ENCODE measurements at places on chromosomes 4 and X.

- DNase-seq = no peak
These were observed 2.7 kb downstream of the SLC7A11 start for GRCh38 chr4:138239491-138239890.

GRCh38 chrX:15894724-15895123 is 40.1 kb upstream of the AP1S2 start:
- DNase-seq = no peak

DNA sequence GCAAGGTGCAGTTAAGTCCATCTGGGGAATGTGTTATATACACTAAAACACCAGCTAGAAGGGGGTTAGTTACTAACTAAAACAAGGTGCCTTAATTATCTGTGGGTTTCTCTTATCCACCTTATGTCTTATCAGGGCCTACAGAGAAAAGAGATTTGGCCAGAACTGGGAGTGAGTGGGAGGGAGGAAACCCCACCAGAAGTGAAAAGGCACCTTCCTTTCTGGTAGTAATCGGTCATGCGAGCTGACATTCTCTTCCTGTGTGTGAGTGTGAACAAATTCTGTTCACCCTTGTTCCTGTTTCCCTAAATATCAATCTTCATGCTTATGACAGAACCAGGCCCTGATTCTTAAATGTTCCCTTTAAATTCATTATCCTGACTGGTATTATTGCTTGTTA is 43.5 kb downstream of the SRPX2 start:
- DNase-seq = no peak

GRCh38 chrX:74684466-74684865 is 70.0 kb upstream of the RLIM start:
- DNase-seq = no peak

GRCh38 chr4:24559032-24559821 is 25.1 kb downstream of the DHX15 start:
- DNase-seq = no peak

- no peak for DNase-seq
These were observed 214.5 kb downstream of the KIT start for GRCh38 chr4:54872261-54872660.

- DNase-seq = no peak
These were observed 78.1 kb downstream of the BMP15 start for GRCh38 chrX:50988649-50989048.

- DNase-seq = no peak
These were observed 38.8 kb downstream of the DCLK2 start for GRCh38 chr4:150117094-150117493.

GRCh38 chr4:43990551-43990950 is 458.1 kb downstream of the KCTD8 start:
- DNase-seq = no peak

DNA sequence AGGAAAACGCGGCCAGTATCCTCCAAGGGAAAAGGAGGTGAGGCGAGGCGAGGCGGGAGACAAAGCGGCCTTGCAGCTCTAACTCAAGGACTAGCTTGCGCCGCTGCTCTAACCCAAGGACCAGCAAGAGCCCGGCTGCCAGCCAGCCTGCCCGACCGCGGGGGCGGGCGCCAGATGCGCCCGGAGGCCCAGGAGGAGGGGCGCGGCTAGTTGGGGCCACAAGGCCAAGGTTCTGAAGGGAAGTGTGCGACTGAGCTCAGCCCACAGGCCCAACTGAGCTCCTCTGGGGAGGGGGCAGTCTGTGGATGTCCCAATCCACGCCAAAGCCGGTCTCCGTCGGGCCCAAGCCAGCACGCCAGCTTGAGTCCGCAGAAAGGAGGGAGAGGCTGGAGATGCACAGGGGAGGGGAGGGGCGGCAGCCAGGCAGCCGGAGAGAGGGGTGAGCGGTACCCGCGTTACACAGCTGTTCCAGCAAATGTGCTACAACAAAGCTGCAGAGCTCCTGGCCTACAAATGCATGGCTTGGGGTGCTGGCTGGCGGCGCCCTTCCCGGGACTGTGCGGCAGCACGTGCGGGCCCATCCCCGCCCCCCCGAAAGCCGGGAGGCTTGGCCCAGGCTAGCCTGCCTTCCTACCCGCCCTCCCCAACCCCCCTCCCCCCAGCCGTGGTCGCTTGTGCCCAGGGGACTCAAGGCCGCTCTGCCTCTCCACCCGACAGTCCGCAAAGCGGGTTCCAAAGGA is 637 bp downstream of the AMER1 start:
- no peak for DNase-seq

DNA sequence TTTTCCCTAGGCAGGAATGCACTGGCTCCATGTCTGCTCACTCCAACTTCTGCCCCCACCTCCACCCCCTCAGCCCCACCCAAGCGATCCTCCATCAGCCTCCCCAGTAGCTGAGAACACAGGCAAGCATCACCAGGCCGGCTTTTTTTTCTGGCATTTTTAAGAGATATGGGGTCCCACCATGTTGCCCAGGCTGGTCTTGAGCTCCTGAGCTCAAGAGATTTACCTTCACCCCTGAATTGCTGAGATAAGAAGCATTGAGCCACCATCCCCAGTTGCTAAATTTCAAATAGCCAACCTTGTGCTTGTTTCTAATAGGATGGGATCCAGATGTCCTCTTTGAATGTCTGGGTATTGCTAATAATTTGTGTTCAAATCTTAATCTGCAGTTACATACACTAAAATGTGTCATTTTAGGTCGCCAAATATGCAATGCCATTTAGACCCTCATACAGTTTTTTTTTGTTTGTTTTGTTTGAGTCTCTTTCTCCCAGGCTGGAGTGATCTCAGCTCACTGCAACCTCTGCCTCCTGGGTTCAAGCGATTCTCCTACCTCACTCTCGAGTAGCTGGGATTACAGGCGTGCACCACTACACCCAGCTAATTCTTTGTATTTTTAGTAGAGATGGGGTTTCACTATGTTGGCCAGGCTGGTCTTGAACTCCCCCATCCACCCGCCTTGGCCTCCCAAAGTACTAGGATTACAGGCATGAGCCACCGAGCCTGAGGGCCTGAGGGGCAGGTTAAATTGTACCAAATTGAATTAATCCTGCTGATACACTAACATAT is 8.8 kb downstream of the LARP7 start:
- no peak for DNase-seq

DNA sequence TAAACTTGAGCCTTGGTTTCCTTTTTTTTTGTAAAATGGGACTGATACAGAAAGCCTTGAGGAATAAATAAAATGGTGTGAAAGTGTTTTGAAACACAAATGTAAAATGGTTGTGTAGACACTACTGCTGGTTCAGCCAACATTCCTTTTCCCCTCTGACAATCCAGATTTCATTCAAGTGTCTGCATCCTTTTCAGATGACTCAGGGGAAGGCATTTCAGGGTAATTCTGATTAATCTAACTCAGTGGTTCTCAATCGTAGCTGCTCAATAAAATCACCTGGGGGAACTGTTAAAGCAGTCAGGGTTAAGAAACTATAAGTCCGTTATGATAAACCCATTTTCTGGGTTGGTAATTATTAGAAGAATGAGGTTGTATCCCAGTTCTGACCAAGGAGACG is 4.6 kb downstream of the ARHGAP10 start:
- peak; percentile 79 for DNase-seq

DNA sequence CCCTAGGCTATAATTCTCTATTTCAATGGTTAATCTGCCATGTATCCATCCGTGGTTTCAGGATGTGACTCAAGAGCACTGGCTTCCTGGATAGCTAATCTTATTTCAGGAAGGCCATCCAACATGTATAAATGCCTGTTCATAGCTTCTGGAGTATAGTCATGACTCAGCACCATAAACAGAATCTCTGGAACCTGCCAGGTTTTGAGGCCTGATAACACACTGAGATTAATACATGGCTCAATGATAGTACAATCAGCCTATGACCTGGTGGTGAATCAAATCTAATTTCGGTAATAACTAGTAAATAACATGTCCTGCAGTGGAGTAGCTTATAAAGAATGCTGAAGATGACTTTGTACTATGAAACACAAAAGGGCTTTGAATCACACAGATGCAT is 5.7 kb upstream of the IL13RA2 start:
- DNase-seq = no peak

GRCh38 chrX:2243913-2244460 is 256.8 kb downstream of the DHRSX start:
- DNase-seq = no peak

DNA sequence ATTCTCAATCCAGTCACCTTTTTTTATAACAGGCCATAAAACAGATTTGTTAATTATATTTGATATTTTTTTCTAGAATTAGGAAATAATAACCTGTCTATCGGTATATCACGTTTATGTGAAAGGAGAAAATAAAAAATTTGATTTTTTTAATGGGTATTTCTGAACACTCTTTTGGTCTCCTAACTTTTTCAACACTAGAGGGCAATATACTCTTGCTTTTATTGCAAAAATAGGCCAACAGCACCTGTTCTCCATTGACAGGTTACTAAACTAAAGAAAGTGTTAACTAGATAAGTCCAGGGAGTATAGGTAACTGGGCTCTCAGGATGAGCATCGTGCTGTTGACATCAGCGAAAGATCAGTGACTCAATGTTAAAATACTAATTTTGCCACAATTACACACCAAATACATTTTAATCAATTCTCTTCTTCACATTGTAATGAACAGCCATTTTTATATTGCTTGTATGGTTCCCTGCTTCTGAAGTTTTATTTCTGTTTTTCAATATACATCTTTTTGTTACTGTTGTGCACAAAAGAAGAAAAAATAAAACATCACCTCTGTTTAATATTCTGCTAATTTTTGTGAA is 22.8 kb downstream of the NDST4 start:
- DNase-seq = no peak

DNA sequence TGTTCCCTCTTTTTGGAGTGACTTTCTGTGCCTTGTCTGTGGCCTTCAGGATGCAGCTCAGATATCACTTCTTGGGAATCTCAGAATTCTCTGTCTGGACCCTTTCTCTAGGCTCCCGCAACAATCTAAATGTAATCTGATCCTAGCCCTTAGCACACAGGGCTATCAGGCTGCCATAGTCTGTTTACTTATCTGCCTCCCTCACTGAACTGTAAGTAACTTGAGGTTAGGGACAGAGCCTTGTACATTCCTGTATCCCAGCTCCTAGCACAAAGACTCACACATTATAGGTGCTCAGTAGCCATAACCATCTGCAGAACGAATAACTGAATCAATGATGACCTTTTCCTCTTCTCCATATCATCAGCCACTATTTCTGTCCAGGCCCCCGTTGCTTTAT is 69.5 kb downstream of the RTL9 start:
- DNase-seq = no peak

- DNase-seq = no peak
These were observed 40.3 kb downstream of the POLR2B start for GRCh38 chr4:57018980-57019379.

DNA sequence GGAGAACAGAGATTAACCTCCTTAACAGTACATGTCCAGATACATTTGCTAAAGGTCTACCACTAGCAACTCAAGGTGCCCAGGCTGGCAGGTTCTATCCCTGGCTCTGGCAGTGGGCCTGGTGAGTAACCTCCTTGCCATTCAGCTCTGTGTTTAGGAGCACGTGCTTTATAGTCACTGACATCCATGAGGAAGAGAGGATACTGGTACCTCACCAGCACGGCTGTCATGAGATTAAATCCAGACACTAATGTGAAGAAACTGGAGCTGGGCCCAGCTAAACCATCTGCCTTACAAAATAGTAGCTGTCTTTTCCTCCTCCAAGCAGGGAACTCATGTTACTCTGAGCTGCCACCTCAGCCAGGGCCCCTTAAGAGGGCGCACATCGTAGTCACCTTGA is 45.3 kb downstream of the GPRASP3 start:
- peak; percentile 19 for DNase-seq

GRCh38 chrX:10174810-10175209 is 18.0 kb downstream of the CLCN4 start:
- no peak for DNase-seq

DNA sequence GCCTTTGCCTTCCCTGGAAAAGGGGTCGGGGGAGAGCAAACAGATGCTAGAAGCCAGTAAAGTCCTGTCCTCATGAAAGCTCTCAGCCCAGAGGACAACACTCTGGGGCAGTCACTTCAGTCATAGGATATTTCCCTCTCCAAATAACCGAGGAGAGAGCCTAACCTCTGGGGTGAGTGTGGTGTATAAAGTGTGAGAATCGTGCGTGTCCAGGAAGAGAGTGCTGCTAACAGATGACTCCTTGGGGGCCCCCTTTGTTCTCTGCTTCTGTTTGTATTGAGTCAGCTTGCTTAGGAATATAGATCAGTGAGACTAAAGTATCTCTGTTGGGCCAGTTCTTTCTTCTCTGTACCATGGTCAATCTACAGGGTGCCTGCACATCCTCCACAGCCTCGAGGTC is 247.2 kb downstream of the PALLD start:
- DNase-seq = no peak

DNA sequence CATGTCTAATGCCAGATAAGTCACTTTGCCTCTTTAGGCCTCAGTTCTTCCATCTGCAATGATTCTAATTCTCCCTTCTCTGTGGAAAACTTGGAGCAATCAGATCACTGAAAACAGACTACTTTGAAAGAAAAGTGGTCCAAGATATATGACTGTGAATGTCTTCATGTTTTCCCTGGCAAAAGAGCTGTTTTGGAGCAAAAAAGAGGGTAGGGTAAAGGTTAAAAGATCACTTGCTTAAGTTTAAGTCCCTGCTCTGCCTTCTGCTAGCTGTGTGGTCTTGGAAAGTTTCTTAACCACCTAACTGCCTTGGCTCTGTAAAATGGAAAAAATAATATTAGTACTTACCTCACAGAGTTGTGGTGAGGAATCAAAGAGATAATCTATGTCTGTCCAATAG is 140.3 kb upstream of the PAK3 start:
- no peak for DNase-seq

GRCh38 chr4:140069066-140069465 is 84.9 kb downstream of the MAML3 start:
- DNase-seq = no peak

DNA sequence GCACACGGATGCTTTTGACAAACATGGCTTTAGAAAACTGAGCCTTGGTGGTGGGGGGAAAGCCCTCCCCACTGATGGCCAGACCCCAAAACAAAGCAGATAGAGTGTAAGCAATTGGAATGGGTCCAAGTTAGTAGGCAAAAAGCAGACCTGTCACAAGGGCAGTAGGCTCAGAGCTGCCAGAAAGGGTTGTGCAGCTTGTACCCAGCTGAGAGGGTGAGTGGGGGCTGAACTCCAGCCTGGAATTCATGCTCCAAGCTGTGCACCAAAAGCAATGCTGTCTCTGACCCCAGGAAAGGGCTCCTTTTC is 101.1 kb upstream of the TEX13D start:
- DNase-seq = no peak

All from HS-27A (cell line).